ENCODE measurements at places on chromosomes 6 and 20.

DNA sequence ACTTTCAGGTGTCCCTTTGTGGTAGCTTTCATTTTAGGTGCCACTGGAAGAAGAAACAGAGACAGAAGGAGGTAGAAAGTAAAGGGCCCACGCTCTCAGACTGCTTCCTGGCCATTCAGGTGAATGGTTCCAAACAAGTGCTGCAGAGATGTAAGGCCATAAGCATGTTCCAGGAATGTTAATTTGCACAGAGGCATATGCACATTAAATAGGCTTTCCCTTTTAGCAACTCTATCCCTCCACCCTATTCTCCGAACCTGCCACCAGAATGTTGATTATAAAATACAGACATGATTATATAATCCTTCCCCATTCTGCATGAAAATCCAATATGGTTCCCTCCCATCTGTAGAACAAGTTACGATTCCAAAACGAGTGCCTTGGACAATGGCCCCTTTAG, 297.2 kb downstream of the C6orf118 start:
- DNase-seq, result no peak

GRCh38 chr6:3884007-3884745, 35.0 kb downstream of the FAM50B start:
- DNase-seq, result no peak

GRCh38 chr6:31356216-31356945, 598 bp downstream of the HLA-B start:
- no peak for DNase-seq

DNA sequence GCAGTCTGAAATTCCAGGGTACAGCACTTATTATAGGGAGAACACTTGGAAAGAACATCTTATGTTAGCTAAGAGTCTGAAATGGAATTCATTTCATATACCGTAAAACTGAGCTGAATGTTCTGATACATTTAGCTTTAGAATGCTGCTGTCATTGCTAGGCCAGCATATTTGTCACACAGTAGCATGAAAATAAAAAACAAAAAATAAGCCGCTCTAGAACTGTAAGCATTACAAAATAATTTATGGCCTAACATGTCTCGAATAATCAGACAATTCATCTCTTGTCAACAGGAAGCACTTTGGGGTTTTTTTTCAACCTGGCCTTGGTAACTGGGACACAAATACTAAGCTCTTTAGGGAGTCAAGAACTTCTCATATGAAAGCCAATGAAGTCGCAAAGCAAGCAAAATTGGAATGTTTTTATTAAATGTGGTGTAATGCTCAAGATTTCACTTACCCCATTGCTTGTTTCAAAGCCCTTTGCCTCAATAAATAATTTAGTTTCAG, 115.7 kb downstream of the PHACTR1 start:
- no peak for DNase-seq

GRCh38 chr20:54467622-54468021, 7.8 kb upstream of the DOK5 start:
- DNase-seq, result no peak

- DNase-seq, result no peak
Measured at GRCh38 chr6:107374264-107374663, 85.1 kb downstream of the PDSS2 start.

DNA sequence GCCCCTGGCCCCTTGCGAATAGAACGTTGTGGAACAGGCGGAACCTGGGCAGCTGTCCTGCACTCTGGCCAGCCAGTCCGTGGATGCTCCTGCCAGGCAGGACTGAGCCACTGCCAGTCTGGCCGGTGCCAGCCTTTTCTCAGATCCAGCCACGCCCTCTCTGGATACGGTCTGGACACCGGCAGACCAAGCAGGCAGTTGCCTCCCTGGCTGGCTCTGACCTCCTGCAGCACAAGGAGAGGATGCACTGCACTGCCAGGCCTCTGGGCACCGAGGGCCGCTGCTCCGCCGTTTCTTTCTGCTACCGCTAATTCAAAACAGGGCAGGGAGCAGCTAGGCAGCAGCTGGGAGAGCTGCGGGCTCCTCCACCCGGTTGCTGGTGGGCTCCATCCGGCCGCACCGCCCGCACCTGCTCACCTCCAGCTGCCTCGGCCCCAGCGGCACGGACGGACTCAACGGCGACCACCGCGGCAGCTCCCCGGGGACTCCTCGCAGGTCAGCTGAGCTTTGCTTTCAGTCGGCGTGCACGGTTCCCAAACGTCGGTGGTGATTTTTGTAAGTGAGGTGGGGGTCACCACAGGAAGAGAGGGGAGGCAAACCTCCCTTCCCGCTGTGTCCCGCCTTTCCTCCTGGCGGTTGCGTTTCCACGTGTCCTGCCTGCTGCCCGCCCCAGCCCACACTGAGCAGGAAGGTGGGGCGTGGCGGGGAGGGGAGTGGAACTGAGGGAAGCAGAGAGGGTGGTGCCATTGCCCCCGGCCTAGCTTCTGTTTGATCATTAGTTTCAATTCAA, 30.3 kb upstream of the AFDN start:
- no peak for DNase-seq

DNA sequence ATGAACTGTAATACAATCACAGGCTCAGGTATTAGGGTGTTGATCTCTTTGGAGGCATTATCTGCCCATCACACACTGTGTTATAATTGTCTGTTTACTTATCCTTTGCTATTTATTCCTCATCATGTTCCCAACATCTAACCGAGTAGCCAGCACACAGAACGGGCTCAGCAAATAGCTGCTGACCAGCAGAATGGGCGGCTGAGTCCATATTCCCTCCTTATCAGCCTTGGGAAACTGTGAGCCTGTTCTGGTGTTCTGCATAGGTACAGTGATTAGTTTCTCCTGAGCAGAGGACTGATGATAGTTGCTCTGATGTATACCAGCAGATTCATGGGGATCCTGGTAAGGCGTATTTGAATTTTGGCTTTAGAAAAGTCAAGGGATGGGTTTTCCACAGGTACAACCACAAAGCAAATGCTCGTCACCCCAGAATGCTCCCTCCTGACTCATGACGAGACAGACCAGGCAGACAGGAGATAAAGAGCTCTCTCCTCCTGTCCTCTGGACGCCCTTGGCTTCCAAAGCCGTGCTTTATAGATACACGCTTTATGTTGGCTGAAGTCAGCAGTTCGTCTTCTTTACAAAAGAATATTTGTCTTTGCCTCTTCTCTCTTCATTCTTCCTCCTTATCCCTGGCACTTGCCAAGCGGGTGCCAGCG, 166.7 kb downstream of the TTLL2 start:
- no peak for DNase-seq

DNA sequence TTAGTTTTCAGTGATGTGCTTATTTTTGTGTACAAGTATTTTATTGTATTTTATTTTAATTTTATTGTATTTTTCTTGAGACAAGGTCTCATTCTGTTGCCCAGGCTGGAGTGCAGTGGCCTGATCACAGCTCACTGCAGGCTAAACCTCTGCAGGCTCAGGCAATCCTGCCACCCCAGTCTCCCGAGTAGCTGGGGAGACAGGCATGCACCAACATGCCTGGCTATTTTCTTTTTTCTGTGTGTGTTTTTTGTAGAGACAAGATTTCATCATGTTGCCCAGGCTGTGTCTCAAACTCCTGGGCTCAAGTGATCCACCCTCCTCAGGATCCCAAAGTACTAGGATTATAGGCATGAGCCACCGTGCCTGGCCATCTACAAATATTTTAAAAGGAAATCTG, 146.3 kb downstream of the MANEA start:
- DNase-seq, result no peak
